ENCODE measurements at places on chromosomes 12 and 14.

DNA sequence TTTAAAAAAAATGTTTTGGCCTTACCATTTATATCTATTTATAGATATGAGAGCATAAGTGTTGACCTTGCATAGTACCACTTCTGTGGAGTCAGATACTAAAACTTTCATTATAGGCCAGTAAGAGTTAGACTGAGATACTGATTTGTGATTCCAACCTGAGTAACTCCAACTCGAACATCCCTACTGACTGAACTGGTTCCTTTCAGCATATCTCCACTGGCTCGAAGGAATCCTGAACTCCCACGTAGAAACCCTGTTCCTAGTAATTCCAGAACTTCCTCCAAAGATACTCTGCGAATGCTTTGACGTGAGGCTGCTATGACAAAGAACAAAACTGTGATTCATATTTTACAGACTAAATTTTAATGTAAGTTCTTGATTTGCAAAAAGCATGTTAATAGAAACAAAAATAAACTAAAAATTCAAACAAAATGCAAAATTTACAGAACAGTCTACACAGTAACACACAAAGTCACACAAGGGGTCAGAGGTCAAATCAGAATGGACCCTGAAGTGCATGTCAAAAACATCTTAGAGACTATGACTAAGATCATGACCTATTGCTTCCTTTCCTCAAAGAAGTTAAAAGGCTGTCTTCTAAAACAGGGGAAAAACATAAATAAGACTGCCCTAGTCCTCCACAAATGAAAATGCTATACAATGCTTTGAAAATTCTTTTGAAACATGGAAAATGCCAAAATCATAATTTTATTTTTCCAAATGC is 31.5 kb downstream of the HEATR5A start:
- DNase-seq, result no peak

GRCh38 chr12:46671102-46671501 is 154.7 kb downstream of the SLC38A4 start:
- DNase-seq, result no peak

DNA sequence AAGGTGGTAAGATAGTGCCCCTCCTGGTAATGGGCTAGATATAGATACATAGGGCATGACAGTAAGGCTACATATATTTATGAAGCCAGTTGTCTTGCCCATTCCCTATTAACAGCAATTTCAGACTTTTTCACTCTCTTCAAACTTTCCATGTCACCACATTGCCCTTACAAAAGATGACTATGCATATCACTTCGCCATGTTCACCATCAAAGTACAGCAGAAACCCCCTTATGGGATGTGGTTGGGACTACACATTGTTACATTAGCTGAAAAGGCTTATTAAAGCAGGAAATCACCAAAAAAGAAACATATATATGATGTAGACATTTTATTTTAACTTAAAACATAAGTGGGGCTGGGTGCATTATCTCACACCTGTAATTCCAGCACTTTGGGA is 9.8 kb upstream of the SMCO2 start:
- no peak for DNase-seq

GRCh38 chr14:64501411-64502171 is 2.0 kb downstream of the ZBTB25 start:
- no peak for DNase-seq

GRCh38 chr12:61797266-61797665 is 462.9 kb upstream of the USP15 start:
- DNase-seq, result no peak

- peak; percentile 69 for DNase-seq
Observed at GRCh38 chr14:49687942-49688700, at the start of gene POLE2. TSS of gene POLE2 (minus strand) at chr14:49688214. CDS start at chr14:49688203, 11 bp downstream.

DNA sequence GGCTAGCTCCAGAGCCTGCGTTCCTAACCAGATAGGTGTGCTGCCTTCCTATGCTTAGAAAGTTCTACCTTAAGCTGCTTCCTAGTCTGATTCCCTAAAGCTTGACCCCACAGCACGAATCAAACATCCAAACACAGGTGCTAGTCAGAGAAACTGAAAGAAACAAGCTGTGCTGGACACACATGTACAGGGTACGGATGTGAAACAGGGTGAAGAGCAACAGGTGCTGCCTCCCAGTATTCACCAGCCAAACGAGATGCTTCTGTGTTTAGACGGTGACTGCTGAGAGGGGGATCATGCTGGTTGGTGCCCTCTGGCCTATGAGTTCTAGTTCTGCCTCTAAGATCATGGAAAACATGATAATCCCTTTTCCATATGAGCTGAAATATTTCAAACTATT is 105.3 kb downstream of the GRIP1 start:
- no peak for DNase-seq

DNA sequence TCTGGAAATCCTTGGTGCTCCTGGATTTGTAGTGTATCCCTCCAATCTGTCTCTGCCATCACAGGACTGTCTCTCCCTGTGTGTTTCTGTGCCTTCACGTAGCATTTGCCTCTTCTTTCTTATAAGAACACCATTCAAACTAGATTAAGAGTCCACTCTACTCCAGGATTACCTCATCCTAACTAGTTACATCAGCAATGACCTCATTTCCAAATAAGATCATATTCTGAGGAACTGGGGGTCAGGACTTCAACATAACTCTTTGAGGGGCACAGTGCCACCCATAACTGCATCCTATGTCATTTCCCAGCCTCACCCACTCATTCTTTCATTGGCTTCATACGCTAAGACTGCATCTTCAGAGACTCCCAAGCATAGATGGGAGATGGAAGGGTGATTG is 106.2 kb downstream of the NT5DC3 start:
- DNase-seq, result no peak

DNA sequence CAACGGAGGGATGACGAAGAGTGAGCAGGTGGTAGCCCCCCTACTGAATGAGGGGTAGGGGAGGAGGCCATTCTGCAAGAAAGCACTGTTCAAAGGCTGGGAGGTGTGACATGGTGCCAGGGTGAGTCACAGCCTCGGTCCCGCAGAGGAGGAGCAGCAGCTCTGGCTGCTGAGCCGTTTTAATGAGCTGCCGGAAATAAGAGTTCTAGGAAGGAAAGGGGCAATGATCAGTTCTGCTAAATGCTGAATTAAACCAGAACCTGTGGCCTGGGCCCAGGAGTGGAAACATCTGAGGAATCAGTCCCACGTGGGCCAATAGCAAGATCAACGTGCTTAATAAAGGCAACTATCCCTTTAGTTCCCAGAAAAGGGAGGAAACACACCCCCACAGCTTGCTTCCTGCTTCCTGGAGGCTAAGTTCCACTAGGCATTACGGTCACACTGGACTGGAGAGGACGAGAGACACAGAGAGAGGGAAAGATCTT is 3.6 kb downstream of the ABCD4 start:
- peak; percentile 27 for DNase-seq

- DNase-seq, result peak; percentile 33
Observed at GRCh38 chr14:63933711-63934110, 80.9 kb downstream of the SYNE2 start.

- DNase-seq, result peak; percentile 54
Observed at GRCh38 chr12:76866726-76867125, 12.1 kb downstream of the CSRP2 start.

DNA sequence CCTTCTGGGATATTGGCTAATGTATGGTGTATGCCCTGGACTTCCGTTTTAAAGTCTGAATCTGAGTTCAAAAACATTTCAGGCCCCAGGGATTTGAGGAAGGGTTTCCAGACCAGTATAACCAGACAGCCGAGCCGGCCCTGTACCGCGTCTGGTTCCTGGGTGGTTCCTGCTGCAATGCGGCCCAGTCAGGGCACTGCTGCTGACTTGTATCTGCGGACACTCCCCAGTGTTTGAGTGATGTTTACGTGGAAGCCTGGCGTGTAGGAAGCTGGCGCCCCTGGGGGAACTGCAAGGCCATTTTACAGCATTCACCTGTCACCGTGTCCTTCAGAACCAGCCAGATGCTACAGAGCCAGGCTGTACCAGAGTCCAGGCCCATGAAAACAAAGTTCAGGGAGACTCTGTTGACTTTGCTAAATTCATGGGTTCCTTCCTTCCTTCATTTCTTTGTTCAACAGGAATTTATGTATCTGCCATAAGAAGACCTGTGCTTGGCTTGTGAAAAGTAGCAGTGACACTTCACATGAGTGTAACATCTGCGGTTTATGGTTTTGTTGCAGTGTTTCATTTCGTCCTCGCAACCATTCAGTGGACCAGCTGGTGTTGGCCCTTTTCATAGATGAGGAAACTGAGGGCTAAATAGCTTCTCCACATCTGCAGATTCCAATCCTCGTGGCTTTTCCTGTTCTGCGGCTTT is 16.8 kb downstream of the EML1 start:
- no peak for DNase-seq

GRCh38 chr14:82811246-82811645 is 1277.6 kb upstream of the SEL1L start:
- DNase-seq, result no peak

DNA sequence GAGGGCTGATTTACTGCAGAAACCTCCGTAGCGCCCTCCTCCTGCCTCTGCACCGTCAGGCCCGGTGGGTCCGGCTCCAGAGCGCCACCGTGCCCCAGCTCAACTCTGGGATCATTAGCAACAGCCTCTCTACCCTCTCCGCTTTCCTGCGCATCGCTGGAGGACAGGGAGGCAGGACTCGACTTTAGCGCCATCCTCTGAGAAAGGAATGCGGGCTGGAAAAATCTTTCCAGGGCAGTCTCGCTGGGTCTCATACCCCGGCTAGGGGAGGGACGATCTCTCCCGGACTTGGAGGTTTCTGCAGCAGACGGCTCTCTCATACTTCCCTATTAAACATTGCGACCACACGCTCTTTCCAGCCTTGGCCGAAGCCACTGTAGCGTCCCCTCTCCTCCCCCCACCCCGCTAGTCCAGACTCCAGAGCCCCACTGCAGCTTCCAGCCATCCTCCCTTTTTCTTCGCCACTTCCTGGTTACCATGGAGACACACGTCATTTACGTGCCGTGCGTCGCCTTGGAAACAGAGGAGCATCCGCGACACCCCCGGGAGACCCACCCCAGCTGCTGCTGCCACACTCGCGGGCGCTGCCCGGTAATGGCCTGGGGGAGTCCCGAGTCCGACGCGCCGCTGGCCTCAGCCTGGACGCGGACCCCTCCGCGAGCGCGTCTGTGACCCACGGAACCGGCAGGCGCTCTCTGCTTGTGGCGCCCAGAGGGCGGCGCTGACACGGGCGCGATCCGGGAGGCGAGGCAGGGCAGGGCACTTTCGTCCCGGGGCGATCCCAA is at the start of gene CCDC184:
CCDC184 (plus strand) TSS at position 554 of the 785 bp plus-strand sequence. CDS start 479 bp downstream, outside the sequence.
- peak; percentile 86 for DNase-seq

DNA sequence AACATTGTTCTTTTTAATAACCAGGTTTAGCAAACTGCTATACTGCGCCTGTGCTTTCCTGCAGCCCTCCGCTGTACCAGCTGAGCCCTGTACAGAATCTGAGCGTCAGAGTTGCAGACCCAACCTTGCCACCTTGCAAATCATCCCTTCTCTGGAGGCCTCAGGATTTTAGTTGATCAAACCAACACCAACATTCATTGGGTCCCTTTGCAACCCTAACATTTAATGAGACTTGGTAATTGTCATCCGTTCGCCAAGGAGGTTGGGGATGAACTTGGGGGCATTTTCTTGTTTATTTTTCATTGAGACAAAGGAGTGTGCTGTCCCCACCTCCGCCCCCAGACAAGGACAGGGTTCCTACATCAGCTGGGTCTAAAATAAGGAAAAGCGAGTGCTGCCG is 2.6 kb upstream of the GSC start:
- DNase-seq, result no peak

GRCh38 chr14:102662636-102663430 is 70.4 kb downstream of the RCOR1 start:
- DNase-seq, result no peak

GRCh38 chr12:102299731-102300130 is 102.1 kb upstream of the PMCH start:
- no peak for DNase-seq

GRCh38 chr14:31261859-31262731 is 54.5 kb upstream of the HECTD1 start:
- DNase-seq, result peak; percentile 24

GRCh38 chr12:105229371-105229770 is 6.6 kb downstream of the APPL2 start:
- DNase-seq, result no peak

DNA sequence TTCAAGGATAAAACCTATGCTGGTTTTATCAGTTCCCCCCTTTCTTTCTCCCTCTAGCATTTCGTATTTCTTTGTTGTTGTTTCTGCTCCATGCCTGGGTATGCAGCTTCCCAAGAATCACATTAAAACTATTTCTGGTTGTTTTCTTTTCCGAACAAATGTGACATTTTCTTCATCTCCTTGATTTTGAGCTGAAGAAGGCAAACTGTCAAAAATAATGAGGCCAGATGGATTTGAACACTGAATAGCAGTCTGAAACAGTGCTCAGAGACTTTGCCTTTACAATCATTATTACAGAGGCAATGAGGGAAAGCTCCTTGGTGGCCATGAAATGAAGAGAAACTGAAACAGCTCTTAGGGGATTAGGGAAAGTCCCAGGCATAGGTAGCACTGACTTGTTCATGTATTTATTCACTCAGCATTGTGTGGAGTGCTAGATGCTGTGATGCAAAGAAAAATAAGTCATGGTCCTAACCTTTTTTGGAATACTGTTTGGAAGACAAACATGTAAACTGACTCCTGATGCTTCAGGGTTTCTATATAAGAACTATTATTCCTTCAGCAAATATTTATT is 319.5 kb downstream of the FUT8 start:
- DNase-seq, result no peak

- DNase-seq, result no peak
Observed at GRCh38 chr14:92538412-92538985, 24.9 kb downstream of the RIN3 start.

GRCh38 chr14:98368221-98368620 is 903.8 kb downstream of the BCL11B start:
- DNase-seq, result no peak

GRCh38 chr14:35336494-35337268 is 44.5 kb downstream of the PSMA6 start:
- DNase-seq, result no peak

DNA sequence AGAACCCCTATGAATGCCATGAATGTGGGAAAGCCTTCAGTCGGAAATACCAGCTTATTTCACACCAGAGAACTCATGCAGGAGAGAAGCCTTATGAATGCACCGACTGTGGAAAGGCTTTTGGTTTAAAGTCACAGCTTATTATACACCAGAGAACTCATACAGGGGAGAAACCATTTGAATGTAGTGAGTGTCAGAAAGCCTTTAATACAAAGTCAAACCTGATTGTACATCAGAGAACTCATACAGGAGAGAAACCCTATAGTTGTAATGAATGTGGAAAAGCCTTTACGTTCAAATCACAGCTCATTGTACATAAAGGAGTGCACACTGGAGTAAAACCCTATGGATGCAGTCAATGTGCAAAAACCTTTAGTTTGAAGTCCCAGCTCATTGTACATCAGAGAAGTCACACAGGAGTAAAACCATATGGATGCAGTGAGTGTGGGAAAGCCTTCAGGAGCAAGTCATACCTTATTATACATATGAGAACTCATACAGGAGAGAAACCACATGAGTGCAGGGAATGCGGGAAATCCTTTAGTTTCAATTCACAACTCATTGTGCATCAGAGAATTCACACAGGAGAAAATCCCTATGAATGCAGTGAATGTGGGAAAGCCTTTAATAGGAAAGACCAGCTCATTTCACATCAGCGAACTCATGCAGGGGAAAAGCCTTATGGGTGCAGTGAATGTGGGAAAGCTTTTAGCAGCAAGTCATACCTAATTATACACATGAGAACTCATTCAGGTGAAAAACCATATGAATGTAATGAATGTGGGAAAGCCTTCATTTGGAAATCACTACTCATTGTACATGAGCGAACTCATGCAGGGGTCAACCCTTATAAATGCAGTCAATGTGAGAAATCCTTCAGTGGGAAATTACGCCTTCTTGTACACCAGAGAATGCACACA is 22.3 kb downstream of the ZNF268 start:
- DNase-seq, result no peak

GRCh38 chr14:103529383-103530365 is 678 bp downstream of the TRMT61A start:
- DNase-seq, result no peak

- DNase-seq, result no peak
Observed at GRCh38 chr14:23353433-23353780, 720 bp upstream of the SLC22A17 start.

Data from neuronal stem cell (in vitro differentiated cells).